NCI-H1048 (cell line): ENCODE measurements at places on chromosomes 11 and 22.

DNA sequence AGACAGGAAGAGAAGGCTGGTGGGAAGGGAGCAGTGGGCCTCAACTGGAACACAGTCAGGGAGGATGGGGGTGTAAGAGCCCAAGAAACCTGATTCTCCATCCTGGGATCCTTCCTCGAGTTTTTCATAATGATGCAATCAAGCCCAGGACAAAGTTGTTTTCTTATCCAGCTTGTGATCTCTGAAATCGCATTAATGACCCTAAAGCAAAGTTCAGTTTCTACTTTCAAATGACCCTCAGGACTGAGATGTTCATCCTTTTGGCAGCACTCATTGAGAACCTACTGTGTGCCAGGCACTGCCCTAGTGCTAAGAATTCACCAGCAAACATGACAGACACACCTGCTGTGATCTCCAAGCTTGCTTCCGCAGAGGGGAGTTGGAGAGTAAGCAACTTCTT, 45.3 kb downstream of the ISX start:
- DNase-seq = no peak

DNA sequence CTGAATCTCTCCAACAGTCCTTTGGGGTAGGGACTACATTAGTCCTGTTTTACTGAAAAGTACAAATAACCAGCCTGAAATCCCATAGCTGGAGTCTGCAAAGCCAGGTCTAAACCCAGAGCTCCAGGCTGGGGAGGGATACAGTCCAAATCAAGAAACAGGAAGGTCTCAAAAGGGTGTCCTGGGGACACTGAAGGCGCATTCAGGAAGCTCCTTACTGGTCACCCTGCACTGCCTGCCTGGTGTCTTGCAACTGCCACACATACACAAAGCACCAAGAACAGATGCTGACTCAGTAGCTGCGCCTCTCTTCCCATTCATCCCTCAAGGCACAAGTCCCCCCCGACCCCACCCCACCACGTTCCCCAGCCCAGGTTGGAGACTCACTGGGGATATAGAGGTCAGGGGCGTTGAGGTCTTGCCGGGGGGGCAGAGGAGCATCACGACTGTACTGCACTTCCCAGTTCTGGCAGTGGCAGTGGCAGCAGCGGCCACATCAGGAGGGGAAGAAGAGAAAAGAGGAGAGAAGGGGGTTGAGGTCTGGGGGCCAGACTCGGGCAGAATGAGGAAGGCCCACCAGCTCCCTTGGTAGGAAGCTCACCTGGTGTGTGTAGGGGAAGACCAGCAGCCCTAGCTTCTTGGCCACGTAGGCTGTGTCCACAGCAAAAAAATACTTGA, 1.6 kb downstream of the YIF1A start:
- no peak for DNase-seq

GRCh38 chr22:37566903-37567798, 6.9 kb downstream of the CDC42EP1 start:
- DNase-seq = no peak

- DNase-seq = no peak
These were observed 2.1 kb upstream of the SHANK3 start for GRCh38 chr22:50670513-50670912.

DNA sequence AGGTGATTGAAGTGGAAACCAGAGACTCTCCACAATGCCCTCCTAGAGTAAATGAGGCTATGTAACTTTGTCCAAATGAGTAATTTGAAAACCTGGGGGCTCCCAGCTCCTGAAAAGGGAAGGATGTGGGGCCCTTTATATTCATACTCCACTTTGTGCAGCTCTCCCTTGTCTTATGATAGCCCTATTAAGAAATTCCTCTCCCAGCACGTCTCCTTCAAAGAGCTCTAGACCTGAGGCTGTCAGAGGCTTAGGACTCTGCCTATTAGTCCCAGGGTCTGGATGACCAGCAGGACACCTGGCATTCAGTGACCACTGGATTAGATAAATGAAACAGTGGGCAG, 2.1 kb downstream of the SLC43A1 start:
- no peak for DNase-seq

- no peak for DNase-seq
These were observed 7.0 kb downstream of the RASSF7 start for GRCh38 chr11:567629-568292.

DNA sequence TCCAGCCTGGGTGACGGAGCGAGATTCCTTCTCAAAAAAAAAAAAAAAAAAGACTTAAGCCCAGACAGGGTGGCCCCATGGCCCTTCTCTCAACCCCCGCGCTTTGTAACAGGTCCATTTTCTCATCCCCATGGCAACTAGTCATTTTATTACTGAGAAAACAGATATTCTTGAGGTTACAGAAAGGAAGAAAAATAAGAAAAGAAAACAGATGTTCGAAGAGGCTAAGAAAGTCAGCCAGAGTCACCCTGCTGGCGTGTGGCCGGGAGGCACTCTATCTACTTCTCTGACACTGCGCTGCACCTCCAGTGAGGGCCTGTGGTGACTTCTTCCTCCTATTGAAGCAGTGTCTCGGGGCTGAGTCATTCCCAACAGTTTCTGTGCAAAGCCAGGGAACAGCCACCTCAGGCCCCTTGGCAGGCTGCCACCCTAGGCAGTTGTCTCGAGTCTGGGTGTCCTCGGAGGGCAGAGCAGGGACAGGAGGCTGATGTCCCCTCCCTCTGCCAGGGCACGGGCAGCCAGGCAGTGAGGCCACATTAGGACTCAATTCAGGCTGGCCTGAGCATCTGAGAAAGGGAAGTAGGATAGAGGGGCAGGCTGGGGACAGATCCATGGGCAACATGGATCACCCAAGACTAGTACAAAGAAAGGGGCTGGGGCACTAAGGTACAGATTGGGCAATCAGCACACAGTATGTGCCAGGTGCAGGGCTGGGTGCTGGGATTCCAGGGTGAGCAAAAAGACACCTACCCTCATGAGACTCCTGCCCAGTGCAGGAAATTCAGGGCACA, 16.4 kb upstream of the SYVN1 start:
- DNase-seq = no peak

DNA sequence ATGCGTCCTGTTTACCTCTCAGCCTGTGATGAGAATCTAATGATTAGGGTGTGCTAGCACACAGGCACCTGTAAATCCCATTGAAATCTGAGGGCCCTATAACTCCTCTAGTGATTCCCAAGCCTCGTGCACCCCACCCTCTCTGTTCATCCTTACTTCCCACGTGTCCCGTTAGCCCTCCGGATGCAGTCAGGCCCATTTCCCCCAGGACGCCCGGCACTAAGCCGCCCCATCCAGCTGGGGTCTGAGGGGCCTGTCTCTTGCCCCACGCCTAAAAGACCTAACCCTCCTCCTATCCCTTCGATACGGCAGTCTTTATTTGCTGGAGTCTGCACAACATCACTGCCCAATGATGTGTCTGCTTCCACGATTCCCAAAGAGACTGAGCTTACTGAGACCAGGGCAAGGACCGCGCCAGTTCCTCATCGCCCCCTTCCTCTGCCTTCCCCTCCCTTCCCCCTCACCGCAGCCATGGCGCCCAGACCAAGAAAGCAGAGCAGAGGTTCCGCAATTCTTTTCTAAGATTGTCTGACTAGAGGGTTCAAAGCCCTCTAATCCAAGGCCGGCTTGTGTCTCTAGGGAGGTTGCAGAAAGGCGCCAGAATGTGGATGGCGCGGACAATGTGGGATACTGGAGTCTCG, 1.1 kb upstream of the FADS2 start:
- DNase-seq = no peak

- DNase-seq = no peak
These were observed 75.7 kb downstream of the DEPDC5 start for GRCh38 chr22:31829505-31829904.

- DNase-seq = peak; percentile 52
These were observed 1.6 kb upstream of the EHBP1L1 start for GRCh38 chr11:65574109-65574810.

DNA sequence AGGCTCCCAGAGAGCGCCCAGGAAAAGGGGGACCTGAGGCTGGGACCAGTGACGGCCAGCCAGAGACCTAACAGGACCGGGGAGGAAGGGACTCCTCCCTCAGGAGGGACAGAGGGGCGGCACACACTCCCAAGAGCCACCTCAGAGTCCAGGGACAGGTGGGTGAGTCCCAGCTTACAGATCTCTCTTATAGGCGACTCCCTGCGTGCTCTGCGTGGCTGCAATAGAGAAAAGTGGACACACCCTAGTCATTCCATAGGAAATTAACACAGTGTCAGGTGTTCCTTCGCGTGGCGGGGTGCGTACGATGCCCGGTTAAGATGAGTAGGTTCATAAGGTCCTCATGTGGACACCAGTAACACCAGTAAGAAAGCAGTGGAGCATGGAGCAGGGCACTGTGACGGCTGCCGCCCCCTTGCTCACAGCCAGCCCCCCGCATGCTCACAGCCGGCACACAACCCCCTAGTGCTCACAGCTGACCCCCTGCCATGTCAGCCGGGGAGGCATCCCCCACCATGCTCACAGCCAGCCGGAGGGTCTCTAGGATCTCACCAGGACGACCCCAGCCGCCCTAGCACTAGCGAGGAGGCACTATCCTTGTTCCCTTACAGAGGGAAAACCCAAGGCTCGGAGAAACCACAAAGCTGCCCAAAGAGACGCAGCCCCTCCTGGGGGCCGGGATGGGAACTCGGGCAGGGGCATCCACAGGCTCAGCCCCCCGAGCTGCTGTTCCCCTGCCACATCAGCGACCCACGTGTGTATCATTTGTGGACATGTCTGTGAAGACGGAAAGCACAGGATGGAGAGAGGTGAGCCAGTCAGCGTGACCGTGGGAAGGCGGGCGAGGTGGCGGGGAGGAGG, 426.8 kb downstream of the TBC1D22A start:
- DNase-seq = no peak

- DNase-seq = no peak
These were observed 12.7 kb downstream of the DRAP1 start for GRCh38 chr11:65931773-65932557.

DNA sequence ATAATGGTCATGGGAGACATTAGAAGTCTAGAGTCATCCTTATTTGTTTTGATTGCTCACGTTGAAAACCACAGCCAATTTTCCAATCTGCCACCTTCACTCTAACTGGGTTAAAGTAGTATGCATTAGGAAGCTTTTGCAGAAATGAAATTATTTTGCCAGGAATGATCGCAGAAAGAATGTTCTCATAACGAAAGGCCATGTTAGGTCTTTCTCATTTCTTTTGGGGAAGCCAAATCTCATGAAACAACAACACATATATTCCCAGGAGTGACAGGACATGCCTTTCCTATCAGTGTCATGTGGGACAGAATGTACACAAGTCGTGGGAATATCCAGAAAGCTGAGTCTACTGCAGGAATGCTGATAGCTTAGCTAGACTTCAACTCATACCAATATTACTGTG, 386.3 kb downstream of the AASDHPPT start:
- DNase-seq = no peak

DNA sequence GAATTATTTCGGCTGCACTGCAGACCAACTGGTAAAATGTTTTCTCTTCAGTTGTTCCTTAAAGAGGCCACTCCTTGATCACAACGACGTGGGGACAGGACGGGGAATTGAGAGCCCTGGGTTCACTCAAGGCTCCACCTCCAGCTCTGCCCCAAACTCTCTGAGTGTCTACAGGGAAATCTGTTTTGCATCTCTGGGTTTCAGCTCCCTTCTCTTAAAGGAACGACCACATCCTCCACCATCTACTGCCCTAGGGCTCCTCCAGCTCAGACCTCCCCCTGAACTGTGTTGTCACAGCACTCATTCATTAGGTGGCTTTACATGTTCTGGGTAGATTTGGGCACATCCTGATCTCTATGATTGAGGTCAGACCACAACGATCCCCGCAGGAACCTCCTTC, 5.1 kb upstream of the PPFIA1 start:
- no peak for DNase-seq

DNA sequence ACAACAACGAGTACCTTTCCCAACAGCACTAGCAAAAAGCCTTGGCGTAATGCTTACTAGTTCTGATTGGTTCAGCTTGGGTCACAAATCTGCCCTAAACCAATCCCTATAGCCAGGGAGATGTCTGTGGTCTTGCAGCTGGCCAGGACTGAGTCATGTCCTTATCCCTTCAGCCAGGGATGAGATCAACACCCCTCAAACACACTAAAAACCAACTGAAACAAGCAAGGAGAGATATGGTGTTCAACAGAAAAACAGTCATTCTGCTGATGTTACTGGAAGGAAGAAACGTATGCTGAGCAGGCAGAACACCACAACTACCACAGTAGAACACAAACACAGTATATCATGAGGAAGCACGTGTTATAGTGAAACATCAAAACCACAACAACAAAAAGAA, 375.6 kb downstream of the LARGE1 start:
- no peak for DNase-seq

DNA sequence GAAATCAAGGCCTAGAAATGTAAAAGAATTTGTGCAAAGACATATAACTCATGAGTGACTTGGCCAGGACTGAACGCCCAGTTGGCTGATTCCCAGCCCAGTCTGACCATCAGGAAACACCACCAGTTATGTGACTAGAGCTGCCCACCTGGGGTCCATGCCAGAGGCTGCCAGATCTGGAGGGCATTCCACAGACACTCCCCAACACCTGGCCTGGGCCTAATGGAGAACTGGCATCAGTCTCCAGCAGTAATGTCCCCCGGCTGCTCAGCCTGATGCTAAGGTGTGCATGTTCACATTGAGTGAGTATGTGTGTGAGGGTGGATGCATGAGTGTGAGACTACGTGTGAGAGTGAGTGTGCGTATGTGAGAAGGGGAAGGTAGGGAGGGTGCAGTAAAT, 15.7 kb downstream of the PLAAT3 start:
- no peak for DNase-seq

- no peak for DNase-seq
These were observed 201.9 kb upstream of the PITPNB start for GRCh38 chr22:28120691-28121592.

- no peak for DNase-seq
These were observed 29.4 kb downstream of the LGR4 start for GRCh38 chr11:27443227-27443626.
